Heart right ventricle (tissue), 16 donors: ENCODE measurements at places on chromosomes 12 and 14. TPM values are rescaled to one million over a fixed set of nuclear protein-coding genes. Genes with fewer than 3 reads are reported as not detected.

DNA sequence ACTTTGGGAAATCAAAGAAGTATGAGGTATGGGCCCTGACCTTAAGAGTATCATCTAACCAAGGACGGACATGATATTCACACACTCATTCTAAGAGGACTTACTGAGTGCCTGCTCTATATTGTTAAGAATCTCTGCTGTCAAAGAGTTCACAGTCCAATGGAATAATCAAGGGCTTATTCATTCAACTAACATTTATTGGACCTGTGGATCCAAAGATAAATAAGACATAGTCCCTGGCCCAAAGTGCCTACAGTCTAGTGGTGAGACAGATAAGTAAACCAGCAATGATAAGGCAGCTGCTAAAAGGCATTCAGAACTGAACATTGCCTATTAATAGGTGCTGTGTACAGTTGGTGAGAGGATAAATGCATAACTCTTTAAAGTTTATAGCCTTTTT lies 11.0 kb downstream of the WDR20 start:
- no peak for DNase-seq
- peaks cover 45% of the 10 kb centered on the region for H3K4me1 ChIP-seq
- peak overlapping the region; percentile 49 for H3K27ac ChIP-seq
- no peaks in the 10 kb centered on the region for H3K27me3 ChIP-seq

DNA sequence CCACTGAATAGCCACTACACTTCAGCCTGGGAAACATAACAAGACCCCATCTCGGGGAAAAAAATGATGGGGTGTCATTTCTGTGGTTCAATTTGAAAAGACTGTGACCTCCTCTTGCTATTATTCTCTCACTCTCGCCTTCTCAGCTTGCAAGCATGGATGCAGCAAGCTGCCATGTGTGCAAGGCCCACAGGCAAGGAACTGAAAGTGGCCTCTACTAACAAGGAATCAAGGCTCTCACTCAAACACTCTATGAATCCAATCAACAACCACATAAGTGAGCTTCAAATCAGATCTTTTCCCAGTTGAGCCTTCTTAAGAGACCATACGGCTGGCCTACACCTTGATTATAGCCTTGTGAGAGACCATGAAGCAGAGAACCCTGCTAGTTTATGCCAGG lies 17.9 kb upstream of the DHRS7 start:
- H3K36me3 ChIP-seq, result no peaks in the 10 kb centered on the region
- H3K4me3 ChIP-seq, result no peak overlapping the region
- H3K27me3 ChIP-seq, result no peaks in the 10 kb centered on the region
- H3K27ac ChIP-seq, result no peak overlapping the region

DNA sequence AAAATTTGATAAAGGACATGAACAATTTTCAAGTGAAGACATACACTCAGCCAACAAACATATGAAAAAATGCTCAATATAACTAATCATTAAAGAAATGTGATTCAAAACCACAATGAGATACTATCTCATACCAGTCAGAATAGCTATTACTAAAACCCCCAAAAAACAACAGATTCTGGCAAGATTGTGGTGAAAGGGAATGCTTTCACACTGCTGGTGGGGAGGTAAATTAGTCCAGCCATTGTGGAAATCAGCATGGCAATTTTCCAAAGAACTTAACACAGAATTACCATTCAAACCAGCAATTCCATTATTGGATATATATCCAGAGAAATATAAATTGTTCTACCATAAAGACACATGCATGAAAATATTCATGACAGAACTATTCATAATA lies 18.7 kb upstream of the TAS2R14 start:
- H3K4me3 ChIP-seq, result no peak overlapping the region
- no peaks in the 10 kb centered on the region for H3K4me1 ChIP-seq
- H3K36me3 ChIP-seq, result no peaks in the 10 kb centered on the region
- no peak overlapping the region for H3K27ac ChIP-seq
- H3K27me3 ChIP-seq, result no peaks in the 10 kb centered on the region

GPR135 gene
- 0.86 TPM for polyA plus RNA-seq

KRT75 gene
- polyA plus RNA-seq, result not detected
